ENCODE measurements at places on chromosomes 6 and 20. TPM values are rescaled to one million over a fixed set of nuclear protein-coding genes. Genes with fewer than 3 reads are reported as not detected.

Gene ID4
- total RNA-seq, result not detected

Gene TTK
- total RNA-seq, result 23.6 TPM

Gene EDN3
- total RNA-seq, result not detected

Gene EYS
- 0.27 TPM for total RNA-seq

Gene EIF6
- total RNA-seq, result 124 TPM

Gene DIDO1
- 46.6 TPM for total RNA-seq

Gene RARS2
- 33.7 TPM for total RNA-seq

Gene FOXF2
- total RNA-seq, result not detected

Gene SIGLEC1
- not detected for total RNA-seq

Gene RBPJL
- total RNA-seq, result not detected

Gene BHLHE23
- total RNA-seq, result not detected

Gene QKI
- total RNA-seq, result 233 TPM

Gene TRIM31
- total RNA-seq, result not detected

Gene FIG4
- total RNA-seq, result 11.5 TPM

Gene SUMO4
- total RNA-seq, result 2.6 TPM

Gene ECT2L
- not detected for total RNA-seq

Gene SLC16A10
- not detected for total RNA-seq

Gene STX16
- total RNA-seq, result 63.5 TPM

Gene FRK
- total RNA-seq, result 0.05 TPM

Gene HMGN3
- total RNA-seq, result 75.1 TPM

Gene BPIFB2
- not detected for total RNA-seq

Gene TRIM10
- not detected for total RNA-seq

Gene HRH3
- not detected for total RNA-seq

Gene CSNK2B
- 214 TPM for total RNA-seq

Gene GNMT
- 1.2 TPM for total RNA-seq

Gene OPRM1
- not detected for total RNA-seq

Gene HLA-DOB
- 0.46 TPM for total RNA-seq

Gene DSTN
- 300 TPM for total RNA-seq

Gene MOG
- total RNA-seq, result not detected

Gene SLC4A11
- total RNA-seq, result 15.5 TPM

Gene RIPOR3
- not detected for total RNA-seq

Gene SYCP2
- total RNA-seq, result 0.35 TPM

Gene L3MBTL3
- 86.1 TPM for total RNA-seq

Gene TP53TG5
- not detected for total RNA-seq

Gene GSTA2
- total RNA-seq, result not detected

Gene SIRPD
- total RNA-seq, result not detected

Gene PHF3
- 29.6 TPM for total RNA-seq

Gene PDYN
- total RNA-seq, result not detected

Gene GABRR1
- not detected for total RNA-seq

Gene BMP7
- total RNA-seq, result not detected

Gene C6orf89
- 36.4 TPM for total RNA-seq

Gene TNFRSF21
- total RNA-seq, result 40.6 TPM

Gene HSPA12B
- 6.6 TPM for total RNA-seq

Gene GMPR
- 36.3 TPM for total RNA-seq

Gene SLC22A16
- not detected for total RNA-seq

Gene GUCA1A
- 0.22 TPM for total RNA-seq

Gene RUNX2
- total RNA-seq, result not detected

Gene CHD6
- 33.7 TPM for total RNA-seq

Gene CLDN20
- total RNA-seq, result not detected

Gene OR12D3
- total RNA-seq, result not detected

Gene OR2B6
- total RNA-seq, result not detected

Gene BPIFB1
- total RNA-seq, result not detected

Gene RNF182
- total RNA-seq, result 0.78 TPM

Gene PROCR
- 228 TPM for total RNA-seq

Gene TFAP2C
- total RNA-seq, result not detected

Gene MCCD1
- not detected for total RNA-seq

Gene PRIM2
- total RNA-seq, result 21.0 TPM

Data from endothelial cell of umbilical vein (primary cell).